Cortex of kidney (tissue), 1 donor: ENCODE measurements at places on chromosomes 1 and 21.

GRCh38 chr1:93907718-93908117, 1.5 kb downstream of the GCLM start:
- no peak for DNase-seq

DNA sequence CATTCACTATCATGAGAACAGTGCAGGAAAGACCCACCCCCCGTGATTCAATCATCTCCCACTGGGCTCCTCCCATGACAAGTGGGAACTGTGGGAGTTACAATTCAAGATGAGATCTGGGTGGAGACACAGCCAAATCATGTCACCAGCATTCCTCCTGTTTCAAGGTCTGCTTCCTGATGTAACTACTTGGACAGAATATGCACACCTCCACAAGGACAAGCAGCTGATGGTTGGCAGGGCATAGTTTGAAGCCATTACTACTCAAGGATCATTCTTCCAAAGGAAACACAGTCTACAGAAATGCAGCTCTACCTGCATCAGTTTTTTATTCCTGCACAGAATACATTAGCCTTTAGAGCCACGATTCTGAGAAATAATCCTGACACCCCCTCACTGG, 28.5 kb upstream of the RNF2 start:
- DNase-seq = no peak

GRCh38 chr1:93681101-93681988, at the start of gene BCAR3:
Gene BCAR3, minus strand, starts transcription at chr1:93681837. Its CDS starts 6,907 bp downstream, at chr1:93674930.
- no peak for DNase-seq

GRCh38 chr1:233512538-233512937, 101.4 kb upstream of the KCNK1 start:
- DNase-seq = no peak

- DNase-seq = no peak
Measured at GRCh38 chr1:95941121-95941798, 707.2 kb downstream of the RWDD3 start.

- no peak for DNase-seq
Measured at GRCh38 chr1:26530895-26531598, 1.5 kb downstream of the RPS6KA1 start.
